ENCODE measurements at places on chromosomes 7 and 10.

DNA sequence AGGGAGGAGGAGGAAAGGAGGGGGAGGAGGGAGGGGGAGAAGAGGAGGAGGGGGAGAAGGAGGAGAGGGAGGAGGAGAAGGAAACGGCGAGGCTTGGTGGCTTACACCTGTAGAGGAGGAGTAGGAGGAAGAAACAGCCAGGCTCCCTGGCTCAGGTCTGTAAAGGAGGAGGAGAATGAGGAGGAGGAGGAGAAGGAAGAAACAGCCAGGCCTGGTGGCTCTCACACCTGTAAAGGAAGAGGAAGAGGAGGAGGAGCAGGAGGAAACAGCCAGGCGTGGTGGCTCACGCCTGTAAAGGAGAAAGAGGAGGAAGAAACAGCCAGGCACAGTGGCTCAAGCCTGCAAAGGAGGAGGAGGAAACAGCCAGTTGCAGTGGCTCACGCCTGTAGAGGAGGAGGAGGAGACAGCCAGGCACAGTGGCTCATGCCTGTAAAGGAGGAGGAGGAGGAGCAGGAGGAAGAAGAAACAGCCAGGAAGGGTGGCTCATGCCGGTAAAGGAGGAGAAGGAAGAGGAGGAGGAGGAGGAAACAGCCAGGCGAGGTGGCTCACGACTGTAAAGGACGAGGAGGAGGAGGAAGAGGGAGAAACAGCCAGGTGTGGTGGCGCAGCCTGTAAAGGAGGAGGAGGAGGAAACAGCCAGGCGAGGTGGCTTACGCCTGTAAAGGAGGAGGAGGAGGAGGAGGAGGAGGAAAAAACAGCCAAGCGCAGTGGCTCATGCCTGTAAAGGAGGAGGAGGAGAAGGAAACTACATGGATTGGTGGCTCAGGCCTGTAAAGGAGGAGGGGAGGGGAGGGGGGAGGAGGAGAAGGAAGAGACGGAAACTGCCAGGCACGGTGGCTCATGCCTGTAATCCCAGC is 14.9 kb upstream of the CRCP start:
- no peak for DNase-seq

DNA sequence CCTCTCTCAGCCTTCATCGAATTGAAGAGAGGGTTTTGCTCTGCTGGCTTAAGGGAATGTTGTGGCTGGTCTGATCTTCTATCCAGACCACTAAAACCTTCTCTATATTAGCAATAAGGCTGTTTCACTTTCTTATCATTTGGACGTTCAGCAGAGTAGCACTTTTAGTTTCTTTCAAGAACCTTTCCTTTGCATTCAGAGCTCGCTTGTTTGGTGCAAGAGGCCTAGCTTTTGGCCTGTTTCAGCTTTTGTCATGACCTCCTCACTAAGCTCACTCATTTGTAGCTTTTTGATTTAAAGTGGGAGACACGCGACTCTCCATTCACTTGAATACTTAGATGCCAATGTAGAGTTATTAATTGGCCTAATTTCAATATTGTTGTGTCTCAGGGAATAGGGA is 3.9 kb downstream of the MPP7 start:
- no peak for DNase-seq

DNA sequence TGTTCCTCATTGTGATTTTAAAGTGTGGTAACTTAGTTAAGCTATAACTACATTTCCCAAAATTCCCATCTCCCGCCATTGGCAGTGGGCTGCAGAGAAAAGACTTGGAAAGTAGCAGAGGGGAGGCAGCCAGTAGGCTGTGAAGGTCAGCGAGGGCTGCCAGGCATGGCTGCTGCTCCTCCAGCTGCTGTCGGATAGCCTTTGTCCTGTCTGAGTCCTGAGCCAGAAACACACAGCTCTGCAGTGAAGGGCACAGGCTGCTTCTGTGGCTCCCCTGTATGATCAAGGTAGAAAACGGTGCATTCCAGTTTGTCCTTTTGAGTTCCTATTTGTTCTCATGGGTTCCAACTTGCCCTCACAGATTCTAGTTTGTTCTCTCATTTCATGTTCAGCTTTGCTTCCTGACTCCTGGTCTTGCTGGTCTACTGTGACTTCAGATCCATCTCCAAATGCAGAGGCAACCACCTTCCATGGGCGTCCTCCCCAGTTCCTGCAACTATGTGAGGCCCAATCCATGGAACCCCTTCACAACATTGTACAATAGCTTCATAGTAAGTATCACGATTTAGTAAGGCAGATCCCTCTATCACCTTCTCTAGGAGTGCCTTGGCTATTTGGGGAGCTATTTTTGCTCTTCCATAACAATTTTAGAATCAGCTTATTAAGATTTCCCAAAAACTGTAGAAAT is 31.7 kb downstream of the SYPL1 start:
- no peak for DNase-seq

- no peak for DNase-seq
Measured at GRCh38 chr10:60521974-60522405, 132.3 kb upstream of the ANK3 start.

DNA sequence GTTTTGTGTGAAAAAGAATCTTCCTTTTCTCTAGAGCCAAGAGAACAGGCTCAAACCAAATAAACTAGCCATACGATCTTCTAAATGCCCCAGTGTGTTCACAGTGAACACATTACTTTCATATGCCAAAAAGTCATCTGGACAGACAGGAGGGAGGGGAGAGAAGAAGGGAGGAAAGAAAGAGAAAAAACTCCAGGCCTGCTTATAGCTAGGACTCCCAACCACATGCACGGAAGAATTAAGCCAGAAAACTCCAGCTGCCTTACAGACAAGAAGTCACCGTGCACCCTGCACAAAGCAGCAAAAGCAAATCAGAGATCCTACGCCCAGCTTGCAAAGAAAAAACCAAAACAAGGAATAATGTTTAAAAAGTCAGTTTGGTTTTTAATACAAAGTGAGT is 34.3 kb downstream of the SNX8 start:
- no peak for DNase-seq

DNA sequence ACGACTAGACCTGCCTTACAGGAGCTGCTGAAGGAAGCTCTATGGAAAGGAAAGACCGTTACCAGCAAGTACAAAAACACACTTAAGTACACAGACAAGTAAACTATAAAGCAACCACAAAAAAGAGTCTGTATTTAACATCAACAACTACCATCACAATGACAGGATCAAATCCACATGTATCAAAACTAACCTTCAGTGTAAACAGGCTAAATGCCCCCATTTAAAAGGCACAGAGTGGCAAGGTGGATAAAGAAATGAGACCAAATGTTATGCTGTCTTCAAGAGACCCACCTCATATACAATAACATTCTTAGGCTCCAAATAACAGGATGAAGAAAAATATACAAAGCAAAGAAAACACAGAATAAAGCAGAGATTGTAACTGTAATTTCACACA is 307.0 kb upstream of the DKK1 start:
- no peak for DNase-seq

- DNase-seq = no peak
Measured at GRCh38 chr10:4512671-4513240, 313.3 kb upstream of the AKR1E2 start.

DNA sequence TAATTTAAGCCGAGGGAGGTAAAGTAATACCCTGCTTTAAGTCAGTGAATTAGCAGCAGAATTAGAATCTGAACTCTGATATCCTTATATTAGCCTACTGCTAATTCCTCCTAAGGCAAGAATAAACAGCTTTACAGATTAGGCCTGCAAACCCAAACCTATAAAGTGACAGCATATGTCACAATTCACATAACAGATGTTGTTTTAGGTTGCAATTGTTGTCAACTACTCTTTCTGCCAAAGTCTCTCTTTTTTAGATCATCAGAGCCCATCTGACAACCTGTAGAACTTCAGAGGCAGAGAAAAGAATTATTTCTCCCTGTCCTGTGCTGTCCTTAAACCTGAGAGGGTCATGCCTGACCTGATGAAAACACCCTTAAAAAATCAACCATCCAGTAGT is 167.2 kb downstream of the PRKG1 start:
- no peak for DNase-seq

- DNase-seq = no peak
Measured at GRCh38 chr10:121771966-121772365, 155.9 kb downstream of the ATE1 start.

- DNase-seq = no peak
Measured at GRCh38 chr7:143948733-143949132, 5.9 kb upstream of the OR2F1 start.

- no peak for DNase-seq
Measured at GRCh38 chr10:56142092-56142728, 218.8 kb downstream of the ZWINT start.

DNA sequence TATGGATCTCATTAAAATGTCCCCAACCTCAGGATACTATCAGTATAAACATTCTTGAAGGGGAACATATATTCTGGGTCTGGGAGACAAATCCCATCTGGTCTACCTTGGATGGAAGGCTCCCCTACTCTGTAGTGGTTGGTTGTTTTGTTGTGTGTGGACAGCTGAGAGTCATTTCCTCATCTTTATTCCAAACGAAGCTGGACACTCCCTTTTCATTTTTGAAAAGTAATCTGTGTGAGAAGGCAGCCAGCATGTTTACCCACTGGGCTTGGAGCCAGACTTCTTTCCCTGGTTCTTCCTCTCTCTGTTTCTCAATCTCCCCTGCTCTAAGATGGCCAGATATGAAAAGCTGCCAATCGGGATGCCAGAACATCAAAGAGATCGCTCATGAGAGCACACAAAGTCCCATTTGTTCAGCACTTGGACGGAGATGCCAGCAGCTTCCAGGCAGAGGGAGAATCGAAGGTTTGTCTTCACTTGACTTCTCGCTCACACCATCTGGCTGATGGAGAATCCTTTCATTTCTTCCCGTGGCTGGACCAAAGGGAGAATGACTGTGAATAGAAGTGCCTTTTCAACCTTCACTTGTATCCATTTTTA is 108.1 kb upstream of the AGR3 start:
- no peak for DNase-seq

- DNase-seq = no peak
Measured at GRCh38 chr7:133504825-133505224, 251.9 kb downstream of the EXOC4 start.

- DNase-seq = no peak
Measured at GRCh38 chr7:123747620-123748141, 1.1 kb downstream of the WASL start.

- DNase-seq = no peak
Measured at GRCh38 chr7:118003476-118003875, 130.2 kb upstream of the CTTNBP2 start.

GRCh38 chr10:26467639-26468038 is 29.5 kb downstream of the APBB1IP start:
- DNase-seq = no peak

- DNase-seq = no peak
Measured at GRCh38 chr7:154364170-154364569, 312.0 kb downstream of the DPP6 start.

DNA sequence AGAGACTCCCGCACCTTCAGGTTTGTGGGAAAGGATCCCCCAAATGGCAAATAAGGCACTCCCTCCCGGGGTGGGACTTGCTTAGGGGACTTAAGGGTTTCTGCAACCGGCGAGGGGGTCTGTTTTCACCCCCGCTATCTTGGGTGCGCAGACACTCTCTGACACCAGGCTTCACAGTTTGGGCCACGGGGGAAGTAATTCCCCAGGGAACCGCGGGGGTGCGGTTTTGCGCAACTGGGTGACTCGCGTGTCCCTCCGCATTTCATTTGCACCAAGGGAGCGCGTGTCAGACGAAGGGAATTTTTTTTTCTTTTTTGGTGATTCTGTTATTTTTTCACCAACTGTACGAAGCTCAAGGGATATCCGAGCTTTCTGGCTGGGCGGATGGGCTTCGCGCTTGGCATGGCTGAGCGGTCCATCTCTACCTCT is 1.7 kb downstream of the GRM8 start:
- DNase-seq = no peak

DNA sequence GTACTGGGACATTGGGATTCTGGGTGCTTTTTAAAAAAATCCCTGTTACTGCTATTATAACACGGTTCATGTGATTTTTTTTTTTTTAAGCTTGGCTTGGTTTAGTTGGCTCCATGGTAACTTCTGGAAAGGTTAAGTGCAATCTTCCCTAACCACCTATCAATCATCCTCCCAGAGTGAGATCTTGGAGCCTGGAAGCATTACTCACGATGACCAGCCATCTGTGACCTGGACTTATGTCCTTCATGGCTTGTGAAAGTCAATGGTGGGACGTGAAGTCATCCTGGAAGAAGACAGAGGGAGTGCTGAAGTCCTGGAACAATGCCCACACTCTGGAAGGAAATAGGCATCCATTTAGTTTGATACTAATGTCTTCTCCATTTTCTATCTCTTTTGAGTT is 135.5 kb upstream of the FRMD4A start:
- DNase-seq = no peak

GRCh38 chr7:72467237-72467636 is 55.1 kb upstream of the CALN1 start:
- no peak for DNase-seq

GRCh38 chr10:105964009-105964408 is 1200.5 kb downstream of the SORCS1 start:
- no peak for DNase-seq

DNA sequence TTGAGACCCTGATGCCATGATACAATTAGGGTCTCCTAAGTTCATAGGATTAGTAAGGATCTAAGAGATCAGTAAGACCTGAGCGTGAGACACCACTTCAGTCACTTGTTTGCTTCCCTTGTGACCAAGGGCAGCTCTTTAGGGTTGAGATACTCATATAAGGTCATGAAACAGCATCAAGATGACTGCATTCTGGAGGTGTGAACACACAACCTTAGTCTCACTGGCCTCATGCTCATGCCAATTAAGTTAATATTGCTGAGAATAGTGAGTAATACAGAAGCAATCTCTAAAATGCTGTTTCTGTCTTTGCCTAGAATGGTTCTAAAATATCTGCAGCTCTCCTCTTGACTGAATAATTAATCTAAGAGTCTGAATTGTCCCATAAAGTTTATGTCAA is 39.6 kb upstream of the KLHL7 start:
- DNase-seq = no peak

DNA sequence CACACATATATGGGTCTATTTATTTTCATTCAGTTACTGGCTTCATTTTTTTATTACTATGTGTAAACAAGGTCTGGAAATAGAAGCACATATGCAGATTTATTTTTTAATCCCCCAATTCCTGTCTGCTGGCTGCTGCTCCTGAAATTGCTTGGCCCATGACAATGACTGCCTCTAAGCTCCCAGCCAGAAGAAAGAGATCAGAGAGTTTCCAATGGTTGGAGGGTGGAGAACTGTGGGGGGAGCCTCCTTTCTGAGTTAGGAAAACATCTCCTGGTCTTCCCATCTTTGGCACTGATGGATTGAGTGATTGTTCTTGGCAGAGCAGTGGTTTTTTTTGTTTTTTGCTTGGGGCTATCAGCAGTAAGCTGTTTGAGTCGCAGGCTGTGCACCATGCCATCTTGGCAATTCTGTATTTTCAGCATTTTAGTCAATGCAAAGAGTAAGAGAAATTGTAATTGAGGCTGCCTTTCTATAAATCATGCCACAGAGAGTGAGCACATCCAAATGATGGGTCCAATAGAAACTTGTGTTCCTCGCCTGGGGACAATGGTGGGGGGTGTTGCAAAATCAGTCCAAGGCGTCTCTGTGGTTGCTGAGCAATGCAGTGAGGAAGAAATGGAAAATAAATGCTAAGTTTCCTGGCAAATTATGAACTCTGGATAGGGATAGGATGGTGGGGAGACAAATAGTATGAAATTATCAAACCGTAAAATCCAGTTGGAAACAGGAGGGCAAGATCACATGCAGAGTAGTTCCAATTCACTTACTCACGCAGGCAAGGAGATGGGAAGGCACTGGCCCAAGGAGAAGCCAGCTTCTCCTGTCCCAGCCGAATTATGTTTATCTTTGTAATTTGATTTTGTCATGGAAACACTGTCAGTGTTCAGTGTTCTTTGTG is 382.4 kb downstream of the SORCS3 start:
- no peak for DNase-seq

Measured in activated T-cell treated with anti-CD3 and anti-CD28 coated beads for 1 hour (primary cell).